ENCODE measurements at places on chromosomes 1 and 21.

DNA sequence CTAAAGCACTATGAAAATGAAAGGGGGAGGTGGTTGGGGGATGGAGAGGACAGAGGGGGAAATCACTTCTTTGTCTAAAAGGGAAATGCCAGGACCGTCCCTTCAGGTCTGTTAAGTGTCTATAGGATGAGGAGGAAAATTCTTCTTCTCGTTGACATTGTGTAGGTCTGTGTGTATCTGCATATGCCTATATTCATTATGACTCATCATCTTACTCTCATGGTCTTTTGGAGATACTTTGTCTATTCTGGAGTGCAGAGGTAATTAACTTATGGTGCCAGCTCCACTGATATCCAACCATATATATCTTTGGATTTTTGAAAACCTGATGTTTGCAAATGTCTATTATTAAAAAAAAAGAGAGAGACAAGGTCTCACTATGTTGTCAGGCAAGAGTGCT is 143.7 kb downstream of the PBX1 start:
- no peak for DNase-seq

- no peak for DNase-seq
These were observed 4.9 kb downstream of the PTPN7 start for GRCh38 chr1:202155478-202156021.

- no peak for DNase-seq
These were observed at the start of gene SELE for GRCh38 chr1:169733924-169734323. SELE (minus strand) TSS chr1:169734079; CDS start chr1:169733612, 467 bp downstream.

- no peak for DNase-seq
These were observed 31.0 kb downstream of the ATP5PO start for GRCh38 chr21:33884376-33885171.

- peak; percentile 58 for DNase-seq
These were observed 211.0 kb downstream of the PATJ start for GRCh38 chr1:61953076-61953789.

- no peak for DNase-seq
These were observed 32.0 kb downstream of the PGBD5 start for GRCh38 chr1:230394134-230394533.

DNA sequence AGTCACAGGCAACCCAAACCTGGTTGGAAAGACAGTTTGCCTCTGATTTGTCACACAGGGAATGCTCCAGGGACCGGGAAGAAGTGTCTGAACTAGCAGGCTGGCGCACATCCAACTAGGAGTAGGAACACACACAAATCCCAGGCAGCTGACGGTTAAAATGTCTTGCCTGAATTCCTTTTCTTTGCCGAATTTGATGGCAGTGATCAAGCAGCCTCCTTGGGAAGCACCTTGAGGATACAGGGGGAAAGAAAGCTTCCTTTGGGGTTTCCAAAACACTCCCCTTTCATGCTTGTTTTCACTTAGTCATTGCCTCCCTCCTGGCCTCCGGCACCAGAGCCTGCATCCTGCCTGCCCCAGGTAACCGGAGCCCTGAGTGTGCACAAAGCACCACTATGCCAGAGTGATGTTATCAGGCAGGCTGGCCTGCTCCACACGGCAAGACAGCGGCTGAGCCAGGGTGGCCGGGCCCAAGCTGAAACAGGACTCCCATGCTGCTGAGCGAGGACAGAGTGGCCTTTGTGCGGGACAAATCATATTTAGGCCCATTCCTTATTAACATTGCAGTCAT is 193.8 kb downstream of the LMX1A start:
- peak; percentile 1 for DNase-seq

- DNase-seq = no peak
These were observed 29.4 kb downstream of the VPS26C start for GRCh38 chr21:37237764-37238163.

DNA sequence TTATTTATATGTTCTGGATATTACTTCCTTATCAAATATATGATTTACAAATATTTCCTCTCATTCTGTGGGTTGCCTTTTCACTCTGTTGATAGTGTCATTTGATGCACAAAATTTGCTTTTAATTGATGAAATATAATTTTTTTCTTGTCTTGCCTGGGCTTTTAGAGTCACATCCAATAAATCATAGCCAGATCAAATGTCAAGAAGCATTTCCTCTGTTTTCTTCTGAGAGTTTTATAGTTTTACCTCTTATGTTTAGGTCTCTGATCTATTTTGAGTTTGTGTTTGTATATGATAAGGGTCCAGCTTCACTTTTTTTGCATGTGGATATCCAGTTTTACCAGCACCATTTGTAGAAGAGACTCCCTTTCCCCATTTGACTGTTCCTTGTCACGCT is 29.5 kb downstream of the CD46 start:
- no peak for DNase-seq

DNA sequence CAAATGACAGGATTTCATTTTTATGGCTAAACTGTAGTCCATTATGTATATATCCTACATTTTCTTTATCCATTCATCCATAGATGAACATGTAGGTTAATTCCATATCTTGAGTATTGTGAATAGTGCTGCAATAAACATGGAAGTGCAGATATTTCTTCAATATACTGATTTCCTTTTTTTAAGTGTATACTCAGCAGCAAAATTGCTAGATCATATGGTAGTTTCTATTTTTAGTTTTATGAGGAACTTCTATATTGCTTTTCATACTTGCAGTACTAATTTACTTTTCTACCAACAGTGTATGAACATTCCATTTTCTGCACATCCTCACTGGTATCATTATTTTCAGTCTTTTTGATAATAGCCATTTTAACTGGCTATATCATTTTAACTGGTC is 30.1 kb downstream of the OR10J5 start:
- DNase-seq = no peak

GRCh38 chr1:165355139-165355976 is 1.2 kb downstream of the LMX1A start:
- no peak for DNase-seq
